ENCODE measurements at places on chromosomes 11 and 22.

DNA sequence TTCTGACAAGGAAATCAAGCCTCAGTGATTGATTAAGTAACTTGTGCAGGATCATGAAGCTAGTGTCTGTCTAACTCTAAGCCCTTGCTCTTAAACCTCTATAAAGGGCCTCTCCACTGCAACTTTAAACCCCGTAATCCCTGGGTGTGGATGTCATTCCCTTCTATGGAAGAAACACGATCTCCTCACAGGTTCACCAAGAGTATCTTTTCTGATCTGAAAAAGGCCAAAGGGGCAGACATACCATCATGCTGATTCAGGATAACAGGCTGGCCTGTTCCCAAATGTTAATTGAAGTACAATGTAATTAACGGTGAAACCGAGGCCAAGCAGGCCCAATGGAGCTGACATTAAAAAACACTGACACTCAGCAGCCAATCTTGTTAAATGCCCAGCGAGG lies 17.1 kb downstream of the TTC12 start:
- DNase-seq = no peak

- DNase-seq = no peak
These were observed 256.5 kb upstream of the CADM1 start for GRCh38 chr11:115760461-115761320.

DNA sequence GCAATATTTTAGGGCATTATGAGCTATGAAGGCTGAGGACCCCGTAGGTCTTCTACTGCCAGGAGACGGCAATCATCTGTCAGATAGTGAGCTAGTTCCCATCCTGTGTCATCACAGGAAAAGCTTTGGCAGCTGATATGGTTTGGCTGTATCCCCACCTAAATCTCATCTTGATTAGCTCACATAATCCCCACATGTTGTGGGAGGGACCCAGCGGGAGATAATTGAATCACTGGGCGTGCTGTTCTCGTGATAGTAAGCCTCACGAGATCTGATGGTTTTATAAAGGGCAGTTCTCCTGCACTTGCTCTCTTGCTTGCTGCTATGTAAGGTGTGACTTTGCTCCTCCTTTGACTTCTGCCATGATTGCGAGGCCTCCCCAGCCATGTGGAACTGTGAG lies 18.1 kb downstream of the CSRP3 start:
- no peak for DNase-seq

GRCh38 chr11:114348200-114349191 lies 51.8 kb downstream of the C11orf71 start:
- no peak for DNase-seq

DNA sequence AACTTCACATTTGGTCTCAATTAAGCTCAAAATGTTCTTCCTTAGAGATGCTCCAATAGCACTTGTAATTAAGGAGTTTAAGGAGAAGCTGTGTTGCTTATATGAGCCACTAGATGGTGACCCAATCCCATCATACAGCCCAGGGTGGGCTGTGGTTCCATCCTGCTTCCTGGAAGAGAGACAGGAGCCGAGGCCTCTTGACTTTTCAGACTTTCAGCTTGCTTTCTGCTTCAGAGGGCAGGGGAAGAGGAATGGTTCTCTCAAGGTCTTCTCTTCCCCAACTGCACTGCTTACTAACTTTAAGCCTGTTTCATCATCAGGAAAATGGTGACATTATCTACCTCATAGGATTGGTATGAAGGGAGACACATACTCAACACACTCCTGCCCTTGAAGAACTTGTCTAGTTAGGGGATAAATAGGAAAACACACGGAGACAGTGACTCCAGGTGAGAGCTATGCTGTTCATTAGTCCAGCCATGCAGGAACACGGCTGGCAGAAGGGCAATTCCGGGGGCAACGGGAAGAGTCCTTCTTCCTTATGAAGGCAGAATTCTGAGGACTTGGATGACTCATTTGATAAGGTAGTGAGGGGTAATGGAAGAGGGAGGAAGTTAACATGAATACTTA lies 20.1 kb downstream of the TMEM218 start:
- DNase-seq = no peak

- no peak for DNase-seq
These were observed 113.6 kb upstream of the NNMT start for GRCh38 chr11:114182471-114183043.

DNA sequence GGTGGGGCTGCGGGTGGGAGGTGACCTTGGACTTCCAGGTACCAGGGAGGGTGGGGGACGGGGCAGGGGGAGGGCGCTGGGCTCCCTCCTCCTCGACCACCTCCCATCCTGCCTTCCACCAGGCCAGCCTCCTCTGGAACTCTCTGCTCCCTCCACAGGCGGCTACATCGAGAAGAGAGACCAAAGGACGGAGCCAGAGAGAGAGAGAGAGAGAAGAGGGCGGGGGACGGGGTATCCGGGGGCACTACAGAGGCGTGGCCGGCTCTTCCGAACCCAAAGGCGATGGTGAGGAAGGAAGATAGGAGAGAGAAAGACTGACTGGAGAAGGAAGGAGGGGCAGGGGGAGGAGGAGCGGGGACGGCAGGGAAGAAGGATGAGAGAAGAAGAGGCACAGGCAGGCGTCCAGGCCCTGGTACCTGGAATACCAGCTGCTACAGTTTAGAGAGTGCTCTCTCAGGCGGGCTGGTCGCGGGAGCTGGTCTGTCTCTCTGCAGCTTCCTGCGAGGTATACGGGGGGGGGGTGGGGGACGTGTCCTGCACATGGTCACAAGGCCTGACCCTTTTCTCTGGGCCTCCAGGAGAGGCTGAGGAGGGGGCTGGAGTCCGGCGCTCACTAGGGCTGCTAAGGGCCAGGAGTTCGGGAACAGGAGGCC lies 38.0 kb downstream of the IGSF9B start:
- DNase-seq = no peak

GRCh38 chr22:39349506-39349966 lies 255 bp upstream of the SYNGR1 start:
- DNase-seq = no peak

GRCh38 chr11:9590717-9591116 lies 17.2 kb downstream of the WEE1 start:
- DNase-seq = no peak

- DNase-seq = no peak
These were observed 1.3 kb upstream of the UCP2 start for GRCh38 chr11:73983741-73984538.

DNA sequence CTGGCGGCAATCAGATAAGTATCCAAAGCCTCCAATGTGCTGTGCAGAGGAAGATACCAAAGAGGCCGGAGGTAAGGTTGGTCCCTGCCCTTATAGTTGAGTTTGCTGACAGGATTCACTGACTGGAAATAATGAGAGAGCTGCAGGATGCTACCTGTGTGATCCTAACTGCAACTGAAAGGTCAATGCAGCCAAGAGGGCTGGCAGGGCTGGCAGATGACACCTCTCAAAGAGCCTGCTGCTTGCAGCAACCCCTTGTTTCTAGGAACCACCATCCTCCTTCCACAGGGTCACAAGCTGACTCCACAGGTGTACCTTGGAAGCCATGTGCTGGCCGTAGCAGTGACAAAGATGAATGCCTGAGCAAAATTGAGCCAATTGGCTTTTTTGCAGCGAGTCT lies 348.1 kb downstream of the DDX10 start:
- no peak for DNase-seq

DNA sequence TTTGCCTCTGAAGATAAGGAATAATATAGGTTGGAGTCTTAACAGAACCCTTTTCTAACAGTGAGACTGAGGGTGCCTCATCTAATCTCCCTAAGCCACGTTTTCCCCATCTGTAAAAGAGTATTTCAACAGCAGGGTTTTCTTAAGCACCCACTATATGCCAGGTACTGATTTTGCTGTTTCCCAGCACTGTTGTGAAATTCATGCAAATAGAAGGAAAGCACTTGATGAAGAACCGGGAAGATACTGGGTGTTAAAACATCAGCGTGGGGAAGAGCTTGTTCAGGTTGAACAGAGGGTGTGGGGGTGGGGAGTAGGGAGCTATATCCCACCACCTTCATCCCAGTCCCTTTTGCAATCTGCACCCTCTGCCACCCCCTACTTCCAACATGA lies 2.8 kb downstream of the HMOX1 start:
- no peak for DNase-seq

DNA sequence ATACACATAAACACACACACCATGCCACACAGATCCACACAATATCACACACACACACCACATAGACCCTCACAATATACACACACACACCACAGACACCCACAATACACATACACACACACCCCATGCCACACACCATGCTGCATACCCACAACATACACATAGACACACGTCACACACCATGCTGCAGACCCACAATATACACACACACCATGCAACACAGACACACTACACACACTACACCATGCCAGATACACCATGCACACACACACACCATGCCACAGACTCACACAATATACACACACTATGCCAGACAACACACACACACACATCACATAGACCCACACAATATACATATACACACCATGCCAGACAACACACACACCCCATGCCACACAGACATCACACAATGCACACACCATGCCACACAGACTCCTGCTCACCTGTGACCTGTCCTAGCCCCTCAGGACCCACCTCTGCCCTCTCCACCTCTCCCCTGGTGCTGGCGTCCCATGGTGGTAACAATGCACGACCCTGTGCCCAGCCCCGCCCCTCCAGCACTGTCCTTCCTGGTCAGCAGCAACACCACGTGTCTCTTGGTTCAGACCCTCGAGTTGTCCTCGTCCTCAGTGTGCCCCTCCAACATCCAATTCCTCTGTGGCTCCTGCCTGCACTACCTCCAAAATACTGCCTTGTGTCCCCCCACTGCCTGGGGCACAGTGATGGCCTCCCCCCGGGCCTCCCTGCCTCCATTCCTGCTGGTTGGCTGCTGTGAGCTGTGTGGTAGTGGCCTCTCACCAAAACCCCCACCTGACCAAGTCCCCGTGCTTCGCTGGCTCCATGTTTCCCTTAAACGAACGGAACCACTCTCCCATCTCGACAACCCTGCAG lies 23.7 kb upstream of the RFPL3 start:
- no peak for DNase-seq

GRCh38 chr11:61964058-61964665 lies 3.3 kb downstream of the FTH1 start:
- DNase-seq = no peak

DNA sequence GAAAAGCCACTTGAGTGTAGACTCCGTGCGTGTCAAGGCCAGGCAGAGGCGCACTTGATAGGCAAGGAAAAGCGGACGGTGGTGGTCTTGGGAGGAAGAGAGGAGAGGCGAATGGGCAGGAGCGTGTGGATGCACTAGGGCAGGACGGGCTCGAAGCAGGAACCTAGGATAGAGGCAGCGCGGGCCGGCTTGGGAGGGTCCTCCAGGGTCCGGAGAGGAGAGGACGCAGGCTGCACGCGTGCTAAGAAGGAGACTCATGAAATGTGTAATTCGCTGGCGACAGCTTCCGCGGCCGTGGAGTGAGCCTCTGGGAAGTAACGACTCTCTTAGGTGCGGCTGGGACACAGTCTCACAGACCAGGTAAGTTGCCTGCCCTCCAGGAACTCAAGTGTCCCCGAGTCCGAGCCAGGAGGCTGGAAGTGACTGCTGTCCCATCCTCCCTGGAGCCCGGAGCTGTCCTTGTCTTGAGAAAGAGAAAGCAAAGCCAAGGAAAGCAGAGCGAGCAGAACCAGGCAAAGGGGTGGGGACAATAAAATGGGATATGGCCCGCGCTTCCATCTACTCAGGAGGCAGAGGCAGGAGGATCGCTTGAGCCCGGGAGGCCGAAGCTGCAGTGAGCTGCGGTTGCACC lies 874 bp upstream of the IL17RA start:
- DNase-seq = no peak

GRCh38 chr22:39282645-39283321 lies 36.6 kb downstream of the RPL3 start:
- DNase-seq = no peak

DNA sequence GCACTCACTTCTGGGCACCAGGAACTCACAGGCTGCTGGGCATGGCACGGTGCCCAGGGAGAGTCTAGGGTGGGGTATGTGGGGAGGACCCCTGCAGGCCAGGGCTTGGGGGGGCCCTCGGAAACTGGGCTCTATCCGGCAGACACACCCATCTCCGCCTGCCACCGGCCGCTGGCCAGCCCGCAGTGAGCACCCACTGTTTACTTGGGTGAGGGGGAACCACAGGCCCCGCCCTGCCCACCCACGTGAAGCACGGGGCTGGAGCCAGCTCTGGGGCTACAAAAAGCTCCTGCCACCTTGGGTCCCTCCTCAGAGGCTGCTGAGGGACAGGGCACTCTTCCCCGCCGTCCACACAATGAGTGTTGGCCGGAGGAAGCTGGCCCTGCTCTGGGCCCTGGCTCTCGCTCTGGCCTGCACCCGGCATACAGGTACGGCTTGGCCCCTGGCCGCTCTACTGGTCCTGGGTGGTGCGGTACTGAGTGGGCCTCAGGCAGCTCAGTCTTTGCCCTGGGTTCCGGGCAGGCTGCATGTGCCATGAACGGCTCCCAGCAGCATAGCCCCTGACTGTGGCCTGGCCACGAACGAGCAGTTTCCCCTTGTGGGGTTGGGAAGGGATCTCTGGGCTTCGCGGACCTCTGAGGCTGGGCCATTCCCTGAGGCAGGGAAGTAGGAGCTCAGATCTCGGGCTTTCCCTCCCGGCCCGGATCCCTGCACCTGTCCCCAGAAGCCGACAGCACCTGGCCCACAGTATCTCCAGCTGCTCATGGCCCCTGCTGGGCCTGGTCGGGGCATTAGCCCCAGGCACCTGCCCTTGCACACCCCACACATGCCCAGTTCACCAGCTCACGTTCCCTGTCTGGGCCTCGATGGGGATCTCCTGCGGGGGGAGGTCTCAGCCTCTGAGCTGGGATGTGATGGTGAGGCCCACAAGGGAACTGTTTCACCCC lies at the start of gene MUC5AC:
Gene MUC5AC, plus strand, starts transcription at position 309 of the 947 bp plus-strand sequence. Its CDS starts 47 bp downstream, at position 356.
- DNase-seq = no peak

DNA sequence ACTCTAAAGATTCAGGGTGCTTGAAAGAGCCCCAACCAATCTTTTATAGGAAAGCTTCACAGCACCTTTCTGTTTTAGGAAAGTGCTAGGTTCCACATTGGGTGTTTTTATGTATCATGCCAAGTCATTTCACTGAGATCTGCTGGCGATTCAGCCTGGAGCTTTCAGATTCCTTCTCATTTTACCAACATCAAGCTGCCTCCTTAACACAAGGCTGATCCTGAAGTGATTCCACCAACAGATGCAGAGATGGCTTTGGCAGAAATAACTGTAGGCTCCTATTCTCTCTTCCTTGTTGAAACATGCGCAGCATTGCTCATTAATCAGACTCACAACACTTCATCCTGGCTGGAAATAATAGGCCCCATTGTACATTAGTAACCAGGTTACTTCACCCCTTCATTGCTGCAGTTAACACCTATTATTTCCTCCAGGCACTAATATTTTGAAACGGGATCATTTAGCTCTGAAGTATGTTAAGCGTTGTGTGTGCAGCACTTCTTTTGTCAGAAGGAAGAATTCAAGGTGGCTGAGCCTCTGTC lies 89.0 kb downstream of the OPCML start:
- no peak for DNase-seq

- no peak for DNase-seq
These were observed 4.5 kb downstream of the PARVA start for GRCh38 chr11:12381875-12382274.

All from activated T-helper 1 cell treated with Interleukin-2 at 50 U/mL for 16 hours (primary cell).